ENCODE measurements at places on chromosomes 4 and X.

DNA sequence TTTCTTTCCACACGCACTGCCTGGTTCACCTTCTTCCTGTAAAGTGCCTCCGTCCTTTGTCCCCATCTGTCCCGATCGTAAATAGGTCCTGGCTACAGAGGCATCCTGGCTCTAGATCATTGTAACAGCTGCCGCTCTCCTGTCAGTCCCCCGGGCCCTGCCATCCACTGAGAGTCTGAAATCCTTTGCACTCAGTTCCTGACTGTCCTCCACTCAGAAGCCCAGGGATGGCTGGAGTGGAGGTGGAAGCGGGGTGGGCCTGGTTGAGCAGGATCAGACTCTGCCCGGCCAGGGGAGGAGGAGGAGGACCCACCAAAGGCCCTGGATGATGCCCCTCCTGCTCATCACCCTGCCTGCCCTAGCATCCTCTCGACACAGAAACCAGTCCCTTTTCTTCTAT, 29.8 kb downstream of the PIGG start:
- H3K27ac ChIP-seq: no peak overlapping the region
- no peaks in the 10 kb centered on the region for H3K27me3 ChIP-seq
- H3K4me3 ChIP-seq: no peak overlapping the region
- DNase-seq: no peak
- no peaks in the 10 kb centered on the region for H3K36me3 ChIP-seq
- no peaks in the 10 kb centered on the region for H3K4me1 ChIP-seq

GRCh38 chr4:52718123-52718522, 33.1 kb downstream of the ERVMER34-1 start:
- no peak overlapping the region for H3K4me3 ChIP-seq
- H3K27me3 ChIP-seq: no peaks in the 10 kb centered on the region
- peaks cover 16% of the 10 kb centered on the region for H3K4me1 ChIP-seq

- H3K27ac ChIP-seq: no peak overlapping the region
- H3K27me3 ChIP-seq: no peaks in the 10 kb centered on the region
- H3K36me3 ChIP-seq: peaks cover 13% of the 10 kb centered on the region
- no peaks in the 10 kb centered on the region for H3K4me1 ChIP-seq
These were observed 21.1 kb downstream of the CASP3 start for GRCh38 chr4:184628103-184628502.

GRCh38 chrX:124501586-124501985, 155.2 kb downstream of the SH2D1A start:
- H3K36me3 ChIP-seq: no peaks in the 10 kb centered on the region
- H3K27me3 ChIP-seq: no peaks in the 10 kb centered on the region
- no peak for DNase-seq
- H3K4me1 ChIP-seq: no peaks in the 10 kb centered on the region
- no peak overlapping the region for H3K4me3 ChIP-seq

GRCh38 chr4:168707205-168707604, 210.4 kb downstream of the PALLD start:
- no peak overlapping the region for H3K27ac ChIP-seq
- no peaks in the 10 kb centered on the region for H3K36me3 ChIP-seq
- H3K27me3 ChIP-seq: no peaks in the 10 kb centered on the region
- no peaks in the 10 kb centered on the region for H3K4me1 ChIP-seq
- H3K4me3 ChIP-seq: no peak overlapping the region
- no peak for DNase-seq

DNA sequence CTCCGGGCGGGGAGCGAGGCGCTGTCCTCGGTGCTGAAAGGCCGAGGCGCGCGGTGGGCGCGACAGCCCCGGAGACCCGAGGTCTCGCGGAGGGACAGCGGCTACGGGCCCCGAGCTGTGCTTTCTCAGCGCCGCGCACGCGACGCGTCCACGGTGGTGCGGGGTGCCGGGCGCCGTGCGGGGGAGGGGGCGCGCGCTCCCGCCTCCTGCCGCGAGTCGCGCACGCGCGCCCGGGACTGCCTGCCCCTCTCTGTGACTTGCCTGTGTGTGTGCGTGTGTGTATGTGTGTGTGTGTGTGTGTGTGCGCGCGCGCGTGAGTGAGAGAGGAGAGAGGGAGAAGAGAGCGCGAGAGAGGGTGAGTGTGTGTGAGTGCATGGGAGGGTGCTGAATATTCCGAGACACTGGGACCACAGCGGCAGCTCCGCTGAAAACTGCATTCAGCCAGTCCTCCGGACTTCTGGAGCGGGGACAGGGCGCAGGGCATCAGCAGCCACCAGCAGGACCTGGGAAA, at the start of gene GRIA2:
GRIA2 (plus strand) TSS at position 358 of the 511 bp plus-strand sequence. CDS start 315 bp downstream, outside the sequence.
- no peaks in the 10 kb centered on the region for H3K4me1 ChIP-seq
- no peaks in the 10 kb centered on the region for H3K27me3 ChIP-seq
- H3K4me3 ChIP-seq: no peak within 1 kb of the TSS
- H3K27ac ChIP-seq: no peak within 1 kb of the TSS
- DNase-seq: no peak

DNA sequence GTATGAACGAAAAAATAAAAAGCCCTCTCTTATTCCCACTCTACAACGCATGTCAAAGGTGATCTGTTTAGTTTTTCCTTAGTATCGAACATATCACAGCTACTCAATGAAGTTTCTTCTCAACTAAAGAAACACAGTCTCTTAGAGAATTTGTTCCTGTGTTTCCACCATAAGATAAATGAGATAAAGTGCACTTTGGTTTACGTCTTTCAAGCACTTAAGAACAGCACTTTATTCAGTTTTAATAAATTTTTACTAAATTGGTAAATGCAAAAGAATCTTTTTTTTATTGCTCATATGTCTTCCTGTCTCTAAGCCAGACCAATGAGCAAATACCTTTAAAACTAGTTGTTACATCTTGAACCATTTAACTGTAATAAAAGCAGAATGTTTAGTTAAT, 259.8 kb downstream of the CHIC1 start:
- no peaks in the 10 kb centered on the region for H3K4me1 ChIP-seq
- no peak overlapping the region for H3K4me3 ChIP-seq
- no peaks in the 10 kb centered on the region for H3K27me3 ChIP-seq
- DNase-seq: no peak
- no peaks in the 10 kb centered on the region for H3K36me3 ChIP-seq

DNA sequence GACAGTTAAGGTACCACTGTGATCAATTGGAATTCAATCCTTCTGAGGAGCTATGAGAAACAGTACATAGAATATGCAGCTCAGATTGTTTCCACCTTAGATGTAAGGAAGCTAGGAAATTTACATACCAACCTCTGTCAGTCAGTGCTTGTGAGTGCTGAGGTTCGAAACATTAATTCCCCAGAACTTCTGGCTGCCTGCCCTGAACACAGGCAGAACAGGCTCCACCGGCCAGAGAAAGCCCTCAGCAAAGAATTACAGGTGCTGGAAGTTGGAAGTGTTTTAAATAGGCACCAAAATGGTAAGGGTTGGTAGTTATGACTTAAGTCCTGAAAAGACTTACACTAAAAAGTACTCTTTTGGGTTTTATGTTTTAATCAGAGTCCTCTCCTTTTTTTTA, 651.8 kb downstream of the C4orf33 start:
- H3K4me3 ChIP-seq: no peak overlapping the region
- H3K4me1 ChIP-seq: no peaks in the 10 kb centered on the region
- H3K27me3 ChIP-seq: no peaks in the 10 kb centered on the region
- DNase-seq: no peak
- H3K36me3 ChIP-seq: no peaks in the 10 kb centered on the region

DNA sequence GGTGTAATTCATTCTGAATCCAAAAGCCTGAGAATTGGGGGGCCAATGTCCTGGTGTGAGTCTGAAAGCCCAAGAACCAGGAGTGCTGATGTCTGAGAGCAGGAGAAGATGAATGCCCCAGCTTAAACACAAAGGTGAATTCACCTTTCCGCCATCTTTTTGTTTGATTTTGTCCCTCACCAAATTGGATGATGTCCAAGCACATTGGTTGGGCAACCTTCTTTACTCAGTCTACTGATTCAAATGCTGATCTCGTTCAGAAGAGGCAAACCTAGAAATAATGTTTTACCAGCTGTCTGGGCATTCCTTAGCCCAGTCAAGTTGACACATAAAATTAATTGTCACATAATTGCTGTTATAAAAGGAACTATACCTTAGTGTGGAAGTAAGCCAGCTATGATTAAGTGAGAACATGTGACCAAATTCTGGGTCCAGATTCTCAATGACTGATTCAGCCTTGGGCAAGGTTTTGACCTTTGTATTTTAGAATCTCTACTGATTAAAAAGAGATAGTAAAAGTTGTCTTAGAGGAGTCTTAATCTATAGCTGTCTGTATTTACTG, 34.5 kb upstream of the SLC4A4 start:
- no peaks in the 10 kb centered on the region for H3K27me3 ChIP-seq
- no peaks in the 10 kb centered on the region for H3K36me3 ChIP-seq
- no peak for DNase-seq
- no peak overlapping the region for H3K4me3 ChIP-seq
- no peak overlapping the region for H3K27ac ChIP-seq
- H3K4me1 ChIP-seq: no peaks in the 10 kb centered on the region

DNA sequence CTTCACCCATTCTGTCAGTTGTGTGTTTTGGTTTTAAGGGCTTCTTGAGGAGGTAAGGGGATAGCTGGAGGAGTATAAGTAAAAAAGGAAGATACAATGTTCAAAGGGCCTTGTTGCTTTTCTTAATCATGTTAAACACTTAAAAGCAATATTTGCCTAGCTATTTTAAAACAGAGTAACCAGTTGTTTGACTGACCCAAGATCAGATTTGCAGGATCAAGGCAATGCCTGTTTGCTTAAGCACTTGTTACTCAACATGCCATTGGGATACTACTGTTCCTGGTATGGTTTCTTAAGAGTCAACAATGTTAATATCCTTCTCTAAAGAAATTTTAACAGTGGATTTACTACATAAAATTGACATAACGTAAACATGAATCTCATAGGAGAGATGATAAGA, 2.6 kb downstream of the DCLK2 start:
- DNase-seq: no peak
- H3K4me3 ChIP-seq: peak overlapping the region; percentile 78
- H3K4me1 ChIP-seq: peaks cover 25% of the 10 kb centered on the region
- H3K27me3 ChIP-seq: no peaks in the 10 kb centered on the region

DNA sequence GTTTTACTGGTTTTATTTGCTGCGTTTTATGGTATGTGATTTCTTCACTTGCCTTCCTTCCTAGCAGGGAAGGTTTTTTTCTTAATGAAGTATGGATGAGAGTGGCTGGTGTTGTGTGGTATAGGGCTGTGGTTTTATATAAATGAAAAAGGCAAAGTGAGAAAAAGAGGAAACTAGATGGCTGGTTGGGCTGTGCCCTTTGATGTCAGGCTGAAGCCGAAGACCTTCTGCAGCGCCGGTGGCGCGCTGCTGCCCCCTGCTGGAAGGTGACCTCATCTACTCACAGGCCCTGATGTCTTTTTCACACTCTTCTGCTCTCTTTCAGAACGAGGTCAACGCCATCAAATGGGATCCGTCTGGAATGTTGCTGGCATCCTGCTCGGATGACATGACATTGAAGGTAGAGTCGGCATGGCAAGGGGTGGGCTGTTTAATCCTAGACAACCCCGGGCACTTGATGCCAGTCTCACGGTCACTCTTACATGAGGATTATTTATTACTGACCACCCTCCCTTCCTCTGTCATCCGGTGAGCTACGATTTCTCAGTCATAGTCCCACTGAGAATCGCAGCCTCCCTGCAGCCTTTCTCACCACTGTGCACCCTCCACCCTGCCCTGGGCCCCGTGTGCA, 56.6 kb downstream of the GPR143 start:
- H3K4me1 ChIP-seq: no peaks in the 10 kb centered on the region
- peak; percentile 45 for DNase-seq
- no peak overlapping the region for H3K4me3 ChIP-seq

DNA sequence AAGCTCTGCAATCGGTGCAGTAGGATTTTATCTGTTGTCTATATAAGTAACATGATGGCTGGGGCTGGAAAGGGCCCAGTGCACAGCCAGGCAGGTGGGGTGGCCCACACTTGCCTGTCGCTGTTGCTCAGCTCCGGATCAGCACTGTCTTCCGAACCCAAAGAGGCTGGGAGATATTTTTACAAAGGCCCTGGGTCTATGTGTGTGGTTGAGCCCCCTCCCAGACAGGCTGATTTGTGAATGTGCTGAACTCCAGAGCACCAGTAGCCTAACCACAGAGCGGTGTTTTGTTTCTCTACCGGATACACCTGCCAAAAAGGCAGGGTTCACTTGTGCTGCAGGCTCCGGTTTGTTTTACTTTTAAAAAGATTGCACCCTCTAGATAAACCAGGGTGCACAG, 33.5 kb upstream of the CHRNA9 start:
- H3K36me3 ChIP-seq: no peaks in the 10 kb centered on the region
- no peak for DNase-seq
- no peak overlapping the region for H3K27ac ChIP-seq
- H3K4me1 ChIP-seq: no peaks in the 10 kb centered on the region
- H3K27me3 ChIP-seq: no peaks in the 10 kb centered on the region

GRCh38 chrX:2325076-2325784, 175.5 kb downstream of the DHRSX start:
- no peaks in the 10 kb centered on the region for H3K36me3 ChIP-seq
- no peak overlapping the region for H3K27ac ChIP-seq
- H3K4me3 ChIP-seq: no peak overlapping the region
- H3K4me1 ChIP-seq: no peaks in the 10 kb centered on the region
- DNase-seq: no peak

GRCh38 chr4:48556268-48556667, 66.2 kb downstream of the ZAR1 start:
- H3K4me1 ChIP-seq: no peaks in the 10 kb centered on the region
- H3K27me3 ChIP-seq: no peaks in the 10 kb centered on the region
- H3K4me3 ChIP-seq: no peak overlapping the region
- H3K36me3 ChIP-seq: peaks cover 7% of the 10 kb centered on the region
- H3K27ac ChIP-seq: no peak overlapping the region

DNA sequence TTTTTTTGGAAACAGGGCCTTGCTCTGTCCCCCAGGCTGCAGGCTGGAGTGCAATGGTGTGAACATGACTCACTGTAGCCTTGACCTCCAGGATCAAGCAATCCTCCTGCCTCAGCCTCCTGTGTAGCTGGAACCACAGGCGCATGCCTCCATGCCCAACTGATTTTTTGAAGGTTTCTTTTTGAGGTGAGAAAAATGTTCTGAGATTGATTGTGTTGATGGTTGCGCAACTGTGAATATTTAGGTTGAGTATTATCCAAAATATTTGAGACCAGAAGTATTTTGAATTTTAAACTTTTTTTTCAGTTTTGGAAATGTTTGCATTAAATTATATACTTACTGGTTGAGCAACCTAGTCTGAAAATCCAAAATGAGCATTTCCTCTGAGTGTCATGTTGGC, 2.6 kb upstream of the CCNI start:
- H3K27me3 ChIP-seq: no peaks in the 10 kb centered on the region
- no peak for DNase-seq
- H3K36me3 ChIP-seq: peaks cover 6% of the 10 kb centered on the region
- peaks cover 9% of the 10 kb centered on the region for H3K4me1 ChIP-seq
